ENCODE measurements at places on chromosomes 6 and 20.

DNA sequence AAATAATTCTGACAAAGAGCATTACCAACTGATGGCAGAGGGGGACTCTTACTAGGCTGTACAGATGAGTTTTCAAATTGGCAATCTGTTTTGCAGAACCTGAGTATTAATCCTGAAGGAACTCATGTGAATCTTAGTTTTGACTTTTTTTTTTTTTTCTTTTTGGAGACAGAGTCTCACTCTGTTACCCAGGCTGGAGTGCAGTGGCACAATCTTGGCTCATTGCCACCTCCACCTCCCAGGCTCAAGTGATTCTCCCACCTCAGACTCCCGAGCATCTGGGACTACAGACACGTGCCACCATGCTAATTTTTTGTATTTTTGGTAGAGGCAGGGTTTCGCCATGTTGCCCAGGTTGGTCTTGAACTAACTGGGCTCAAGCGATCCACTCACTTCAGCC, 49.3 kb downstream of the KCTD20 start:
- no peak for DNase-seq

- no peak for DNase-seq
Observed at GRCh38 chr6:44966449-44967092, 361.6 kb upstream of the RUNX2 start.

DNA sequence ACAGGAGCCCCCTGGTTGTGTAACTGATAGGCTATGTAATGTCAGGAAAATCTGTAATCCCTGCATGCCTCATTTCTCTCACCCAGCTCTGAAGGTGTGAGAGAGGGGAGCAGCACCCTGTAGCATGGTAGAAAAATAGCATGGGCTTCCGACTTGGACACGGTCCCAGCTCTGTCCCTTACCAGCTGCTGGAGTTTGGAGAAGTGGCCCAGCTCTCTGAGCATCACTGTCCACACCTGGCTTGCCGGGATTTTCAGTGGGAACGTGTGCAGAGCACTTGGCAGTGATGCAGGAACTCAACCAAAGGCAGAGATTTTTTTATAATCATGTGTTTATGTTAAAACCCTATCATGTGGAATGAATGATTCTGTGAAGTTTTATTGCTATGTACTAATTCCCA, 34.6 kb downstream of the STK35 start:
- DNase-seq: no peak

DNA sequence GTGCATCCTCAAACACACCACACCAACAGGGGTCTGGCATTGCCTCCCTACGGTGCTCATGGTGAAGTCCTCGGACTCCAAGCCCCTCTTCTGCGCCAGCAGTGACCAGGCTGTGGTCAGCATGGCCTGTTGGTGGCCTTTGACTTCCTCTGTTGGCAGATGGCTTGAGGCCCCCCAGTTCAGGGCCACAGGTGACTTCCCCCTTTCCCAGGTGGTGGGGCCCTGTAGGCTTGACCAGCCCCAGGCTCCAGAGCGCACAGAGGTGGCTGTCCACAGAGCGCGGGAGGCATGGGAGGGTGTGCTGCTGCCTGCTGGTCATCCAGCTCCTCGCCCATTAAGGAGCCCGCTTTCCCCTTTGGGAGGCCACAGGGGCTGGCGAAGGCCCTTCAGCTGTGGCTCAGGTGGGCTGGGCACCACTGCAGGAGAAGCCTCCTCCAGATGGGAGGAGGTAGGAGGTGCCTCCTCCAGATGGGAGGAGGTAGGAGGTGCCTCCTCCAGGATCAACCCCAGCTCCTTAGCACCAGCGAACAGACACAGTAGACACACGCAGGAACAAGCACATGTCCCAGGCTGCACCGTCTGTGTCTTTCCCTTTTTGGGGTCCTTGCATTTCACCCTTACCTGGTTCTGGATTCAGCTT, 52.1 kb upstream of the BHLHE23 start:
- no peak for DNase-seq

GRCh38 chr6:38649744-38650143, 10.0 kb upstream of the BTBD9 start:
- DNase-seq: no peak

GRCh38 chr20:57350081-57350710, 859 bp upstream of the RAE1 start:
- DNase-seq: no peak

- DNase-seq: no peak
Observed at GRCh38 chr20:46619445-46619844, 31.8 kb downstream of the SLC13A3 start.

DNA sequence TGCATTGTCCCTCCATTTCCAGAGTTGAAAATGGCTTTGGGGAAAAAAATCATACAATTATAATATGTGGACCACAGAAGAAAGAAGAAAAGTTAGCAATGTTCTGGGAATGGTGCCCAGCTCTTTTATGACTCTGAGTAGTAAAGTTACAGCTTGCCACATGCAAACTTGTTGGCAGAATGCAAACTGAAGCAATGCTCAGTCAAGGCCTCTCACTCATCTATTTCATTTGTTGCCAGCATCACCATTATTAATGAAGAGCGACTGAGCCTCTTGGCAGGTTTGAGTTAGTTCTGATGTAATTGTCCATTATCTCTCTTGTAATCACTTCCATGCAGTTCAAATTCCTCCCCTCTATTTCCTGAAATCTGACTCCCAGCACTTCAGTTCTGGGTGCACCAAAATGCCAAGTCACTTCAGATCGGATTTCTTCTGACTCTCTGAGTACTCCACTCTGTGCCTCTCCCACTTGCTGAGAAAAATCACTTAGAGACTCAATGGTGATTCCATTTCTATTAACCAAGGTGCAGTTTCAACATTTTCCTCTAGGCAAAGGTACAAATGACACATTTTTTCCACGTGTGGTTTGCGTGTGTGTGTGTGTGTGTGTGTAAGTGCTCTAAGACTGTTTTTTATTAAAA, 154.4 kb upstream of the STMND1 start:
- DNase-seq: peak; percentile 58

DNA sequence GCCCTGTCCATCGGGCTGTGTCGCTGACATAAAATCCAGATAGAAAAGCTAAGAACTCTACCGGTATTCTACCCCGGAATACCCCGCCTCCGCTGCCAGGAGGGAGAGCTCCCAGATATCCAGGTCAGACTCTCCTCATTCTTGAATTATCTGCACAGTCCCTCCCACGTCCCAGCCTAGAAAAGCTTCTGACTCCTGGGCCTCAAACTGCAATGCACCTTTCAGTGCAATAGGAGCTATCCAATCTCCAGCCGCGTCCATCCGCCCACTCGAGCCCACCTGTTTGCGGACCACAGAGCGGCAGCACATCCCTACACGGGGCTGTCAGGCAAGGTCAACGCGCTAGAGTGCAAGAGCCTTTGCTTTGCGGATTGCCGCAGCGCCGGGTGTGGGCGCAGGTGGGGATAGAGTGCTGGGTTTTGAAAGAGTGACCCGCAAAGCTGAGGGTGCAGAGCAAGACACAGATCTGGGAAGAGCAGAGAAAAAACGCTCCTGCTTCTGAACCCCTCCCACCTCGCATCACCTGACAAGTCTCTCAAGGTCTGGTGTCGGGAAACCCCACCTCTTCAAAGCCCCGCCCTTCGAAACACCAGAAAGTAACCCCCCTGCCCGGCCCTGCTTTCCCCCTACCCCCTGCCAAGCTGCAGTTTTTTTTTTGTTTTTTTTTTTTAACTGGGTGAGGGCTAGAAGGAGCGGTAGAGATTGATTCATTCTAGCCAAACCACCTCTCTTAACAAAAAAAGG, 1.3 kb downstream of the TAPBP start:
- DNase-seq: peak; percentile 74

DNA sequence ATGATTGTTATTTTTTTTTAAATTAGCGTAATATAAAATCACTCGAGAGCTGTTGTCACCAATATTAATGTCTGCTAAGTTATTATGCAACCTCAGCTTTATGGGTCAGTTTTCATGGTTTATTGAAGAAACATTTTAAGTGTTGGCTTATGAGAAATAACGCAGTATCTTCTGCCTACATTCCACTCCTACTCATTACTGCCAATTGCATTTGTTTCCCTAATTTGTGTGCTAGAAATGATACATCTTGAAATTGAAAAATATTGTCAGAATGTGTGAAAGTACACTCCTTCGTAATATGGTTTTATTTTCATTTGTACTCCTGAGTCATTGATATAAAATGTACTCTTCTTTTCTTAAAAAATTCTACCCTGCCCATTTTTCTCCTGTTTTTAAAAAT, 333.3 kb upstream of the HSF2 start:
- no peak for DNase-seq

GRCh38 chr6:18444111-18444510, 57.0 kb downstream of the RNF144B start:
- DNase-seq: no peak

DNA sequence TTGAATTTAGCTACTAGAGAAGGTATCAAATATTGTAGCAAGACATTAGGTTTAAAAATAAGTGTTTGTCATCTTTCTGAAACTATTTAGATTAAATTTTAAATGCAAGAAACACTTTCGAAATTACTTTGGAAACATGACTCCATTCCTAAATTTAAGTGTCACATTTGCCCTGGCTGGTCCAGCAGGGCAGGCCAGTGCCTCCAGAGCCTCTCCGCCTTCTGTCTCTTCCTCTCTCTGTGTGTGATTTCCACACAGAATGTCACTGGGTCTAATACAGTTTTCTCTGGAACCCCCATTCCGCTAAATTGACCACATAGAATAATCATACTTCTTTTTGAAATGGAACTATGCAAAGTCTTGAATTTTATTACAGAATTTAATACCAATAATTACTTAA, 111.5 kb downstream of the SOBP start:
- no peak for DNase-seq

DNA sequence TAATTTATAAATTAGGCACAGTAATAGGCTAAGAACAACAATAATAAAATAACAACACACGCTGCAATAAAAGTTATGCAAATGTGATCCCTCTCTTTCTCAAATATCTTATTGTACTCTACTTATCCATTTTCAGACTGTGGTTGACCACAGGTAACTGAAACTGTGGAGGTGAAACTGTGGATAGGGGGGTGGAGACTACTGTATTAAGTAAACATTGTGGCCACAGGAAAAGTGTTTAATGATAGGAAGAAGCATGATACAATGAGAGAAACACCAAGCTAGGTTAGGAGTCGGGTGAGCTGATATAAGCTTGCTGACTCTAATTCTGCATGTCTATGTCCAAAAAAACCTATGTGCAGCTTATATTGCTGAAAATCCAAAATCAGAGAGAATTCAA, 23.0 kb downstream of the NHLRC1 start:
- no peak for DNase-seq

DNA sequence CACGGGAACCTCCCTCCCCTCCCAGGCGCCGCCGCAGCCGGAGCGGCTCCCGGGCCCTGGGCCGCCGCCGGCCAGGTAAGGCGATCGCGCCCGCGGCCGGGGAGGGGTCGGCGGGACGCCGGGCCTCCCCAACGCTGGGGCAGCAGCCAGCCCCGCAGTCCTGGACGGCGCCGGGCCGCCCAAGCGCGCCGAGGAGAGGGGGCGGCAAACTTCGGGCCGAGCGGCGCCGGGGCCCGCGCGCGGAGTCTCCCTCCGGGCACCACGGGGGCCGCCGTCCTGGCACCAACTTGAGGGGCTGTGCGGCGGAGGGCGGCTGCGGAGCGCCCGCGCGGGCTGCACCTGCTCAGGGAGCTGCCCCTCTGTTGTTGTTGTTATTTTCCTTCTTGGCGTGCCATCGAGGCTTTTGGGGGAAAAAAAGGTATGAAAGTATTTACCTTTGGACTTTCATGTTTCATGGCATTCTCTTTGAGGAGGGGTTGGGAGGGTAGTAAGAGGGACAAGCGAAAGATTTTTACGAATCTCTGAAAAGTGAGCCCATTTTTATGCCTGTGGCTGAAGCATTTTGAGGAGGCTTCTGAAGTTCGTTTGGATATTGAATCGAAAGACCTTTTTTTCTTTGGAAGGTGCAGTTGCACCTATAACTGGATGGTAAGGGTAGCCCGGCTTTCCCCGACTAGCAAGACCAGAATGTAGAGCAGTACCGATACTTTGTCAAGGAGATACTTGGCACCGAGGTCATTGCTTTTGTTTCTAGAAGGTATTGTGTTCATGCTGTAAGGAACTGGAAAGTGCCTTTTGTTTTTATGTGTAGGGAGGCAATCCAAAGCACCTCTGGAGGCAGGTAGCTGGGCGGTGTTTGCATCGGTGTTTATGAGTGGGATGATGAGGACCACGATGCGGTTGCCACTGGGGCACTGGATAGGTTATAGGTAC, at the start of gene RNF182:
Gene RNF182, plus strand, starts transcription at position 4 of the 933 bp plus-strand sequence. CDS start 52,168 bp downstream, outside the sequence.
- DNase-seq: peak; percentile 15

DNA sequence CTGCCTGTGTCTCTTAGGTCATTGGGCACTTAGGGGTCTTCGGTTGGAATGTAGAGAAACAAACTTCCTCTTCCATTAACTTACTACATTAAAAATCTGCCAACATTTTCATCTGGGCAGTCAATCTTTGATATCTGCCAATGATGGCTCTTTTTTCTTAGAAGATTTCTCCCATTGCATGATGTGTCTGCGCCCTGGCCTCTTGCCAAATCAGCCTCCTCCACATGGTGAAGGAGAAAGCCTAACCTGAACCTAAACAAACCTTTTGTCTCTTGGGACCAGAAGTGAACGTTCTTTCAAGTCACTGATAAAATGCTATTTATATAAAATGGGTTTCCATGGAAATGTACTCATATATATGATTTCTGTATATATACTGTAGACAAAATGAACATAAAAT, 998.9 kb upstream of the GJE1 start:
- no peak for DNase-seq

- no peak for DNase-seq
Observed at GRCh38 chr6:74734901-74735300, 471.0 kb downstream of the COL12A1 start.

DNA sequence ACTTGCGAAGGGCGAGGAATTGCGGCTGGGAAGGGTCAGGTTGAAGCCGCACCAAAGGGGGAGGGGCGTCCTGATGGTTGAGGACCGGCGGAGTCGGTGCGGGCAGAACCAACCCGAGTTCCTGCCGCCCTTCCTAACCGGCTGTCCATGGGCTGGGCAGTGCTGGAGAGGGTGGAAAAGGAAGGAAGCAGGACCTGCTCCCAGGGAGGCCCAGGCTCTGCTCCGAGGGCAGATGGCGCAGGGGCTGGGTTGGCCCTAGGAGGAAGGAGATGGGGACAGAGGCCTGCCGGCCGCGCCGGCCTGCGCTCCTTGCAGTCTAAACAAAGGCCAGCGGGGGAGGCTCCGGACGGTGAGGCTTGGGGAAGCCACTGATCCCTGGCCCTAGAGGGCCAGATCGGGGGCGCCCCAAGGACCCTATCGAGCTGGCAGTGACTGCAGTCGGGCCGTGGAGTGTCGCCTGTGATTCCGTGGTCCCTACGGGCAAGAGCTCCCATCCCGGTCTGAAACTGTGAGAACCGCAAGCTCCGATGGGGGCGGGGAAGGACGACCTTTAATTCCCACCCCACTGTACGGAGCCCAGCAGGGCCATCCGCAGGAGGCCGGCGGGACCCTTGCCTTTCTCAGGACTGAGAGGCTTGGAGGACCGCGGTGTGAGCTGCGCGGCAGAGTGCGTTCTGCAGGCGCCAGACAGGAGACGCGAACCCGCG, 39.4 kb downstream of the YTHDF1 start:
- no peak for DNase-seq

GRCh38 chr20:43040427-43040826, 149.3 kb downstream of the PTPRT start:
- no peak for DNase-seq

All from NCI-H187 (cell line).